ENCODE measurements at places on chromosomes 13 and 19. TPM values are rescaled to one million over a fixed set of nuclear protein-coding genes. Genes with fewer than 3 reads are reported as not detected.

- no peak for DNase-seq
- H3K27ac ChIP-seq = peak overlapping the region; percentile 97
- H3K36me3 ChIP-seq = no peaks in the 10 kb centered on the region
Measured at GRCh38 chr13:60164234-60164889, 634 bp upstream of the DIAPH3 start.

DNA sequence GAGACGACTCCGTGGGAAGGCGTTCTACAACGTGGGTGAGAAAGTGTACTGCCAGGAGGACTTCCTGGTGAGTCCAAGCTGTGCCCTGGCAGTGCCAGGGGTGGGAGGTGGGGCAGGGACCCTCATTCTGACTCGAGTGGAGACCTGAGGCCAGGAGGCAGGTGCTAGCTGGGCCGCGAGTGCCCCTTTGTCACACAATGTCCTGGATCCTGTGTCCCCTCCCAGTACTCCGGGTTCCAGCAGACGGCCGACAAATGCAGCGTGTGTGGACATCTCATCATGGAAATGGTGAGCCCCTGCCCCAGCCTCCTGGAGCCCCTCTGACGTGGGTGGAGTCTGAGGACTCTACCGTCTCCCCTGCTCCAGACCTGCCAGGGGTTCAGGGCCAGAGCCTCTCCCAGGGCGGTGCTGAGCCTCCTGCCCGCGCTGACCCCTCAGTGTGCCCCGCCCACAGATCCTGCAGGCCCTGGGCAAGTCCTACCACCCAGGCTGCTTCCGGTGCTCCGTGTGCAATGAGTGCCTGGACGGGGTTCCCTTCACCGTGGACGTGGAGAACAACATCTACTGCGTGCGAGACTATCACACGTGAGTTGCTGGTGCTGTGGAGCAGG lies 11.6 kb downstream of the WTIP start:
- H3K36me3 ChIP-seq = peaks cover 75% of the 10 kb centered on the region
- DNase-seq = no peak
- no peak overlapping the region for H3K4me3 ChIP-seq
- H3K27me3 ChIP-seq = no peaks in the 10 kb centered on the region

GRCh38 chr19:30878495-30878894 lies 470.7 kb downstream of the TSHZ3 start:
- no peak overlapping the region for H3K4me3 ChIP-seq
- no peaks in the 10 kb centered on the region for H3K36me3 ChIP-seq
- no peak overlapping the region for H3K27ac ChIP-seq

- no peak overlapping the region for H3K4me3 ChIP-seq
- H3K27ac ChIP-seq = no peak overlapping the region
- no peaks in the 10 kb centered on the region for H3K4me1 ChIP-seq
- H3K36me3 ChIP-seq = no peaks in the 10 kb centered on the region
- DNase-seq = no peak
Measured at GRCh38 chr19:33919291-33919690, 122.6 kb downstream of the KCTD15 start.

GRCh38 chr19:51120160-51120559 lies 4.5 kb upstream of the SIGLEC9 start:
- no peaks in the 10 kb centered on the region for H3K4me1 ChIP-seq
- H3K4me3 ChIP-seq = no peak overlapping the region
- no peaks in the 10 kb centered on the region for H3K36me3 ChIP-seq
- no peak for DNase-seq
- no peak overlapping the region for H3K27ac ChIP-seq
- peaks cover 61% of the 10 kb centered on the region for H3K27me3 ChIP-seq

DNA sequence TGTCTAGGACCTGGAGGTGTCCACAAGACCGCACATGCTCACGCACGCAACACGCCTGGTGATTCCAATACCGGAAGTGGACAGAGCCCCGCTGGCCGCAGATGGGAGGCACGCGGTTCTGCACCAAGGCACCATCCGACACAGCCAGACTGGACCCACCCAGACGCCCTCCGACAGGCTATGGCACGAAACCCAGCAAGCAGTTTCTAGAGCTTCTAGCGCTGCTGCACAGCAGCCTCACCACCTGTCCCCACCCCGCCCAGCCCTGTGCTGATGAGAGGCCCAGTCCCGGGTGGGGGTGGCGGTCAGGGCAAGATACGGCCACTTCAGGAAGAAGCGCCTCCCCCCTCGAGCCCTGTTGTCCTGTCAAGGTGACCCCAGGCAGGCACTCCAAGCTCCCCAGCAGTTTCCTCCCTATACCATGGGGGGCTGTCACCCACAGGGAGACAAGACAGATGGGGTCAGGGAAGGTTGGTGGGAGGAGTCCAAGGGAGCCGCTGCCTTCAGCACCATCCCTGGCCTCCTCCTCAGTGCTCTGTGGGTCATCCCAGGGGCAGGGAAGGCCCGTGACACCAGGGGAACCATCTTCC lies 11.3 kb downstream of the LSM4 start:
- H3K36me3 ChIP-seq = peaks cover 48% of the 10 kb centered on the region
- no peaks in the 10 kb centered on the region for H3K27me3 ChIP-seq
- no peak overlapping the region for H3K27ac ChIP-seq
- H3K4me1 ChIP-seq = peaks cover 15% of the 10 kb centered on the region
- H3K4me3 ChIP-seq = no peak overlapping the region

DNA sequence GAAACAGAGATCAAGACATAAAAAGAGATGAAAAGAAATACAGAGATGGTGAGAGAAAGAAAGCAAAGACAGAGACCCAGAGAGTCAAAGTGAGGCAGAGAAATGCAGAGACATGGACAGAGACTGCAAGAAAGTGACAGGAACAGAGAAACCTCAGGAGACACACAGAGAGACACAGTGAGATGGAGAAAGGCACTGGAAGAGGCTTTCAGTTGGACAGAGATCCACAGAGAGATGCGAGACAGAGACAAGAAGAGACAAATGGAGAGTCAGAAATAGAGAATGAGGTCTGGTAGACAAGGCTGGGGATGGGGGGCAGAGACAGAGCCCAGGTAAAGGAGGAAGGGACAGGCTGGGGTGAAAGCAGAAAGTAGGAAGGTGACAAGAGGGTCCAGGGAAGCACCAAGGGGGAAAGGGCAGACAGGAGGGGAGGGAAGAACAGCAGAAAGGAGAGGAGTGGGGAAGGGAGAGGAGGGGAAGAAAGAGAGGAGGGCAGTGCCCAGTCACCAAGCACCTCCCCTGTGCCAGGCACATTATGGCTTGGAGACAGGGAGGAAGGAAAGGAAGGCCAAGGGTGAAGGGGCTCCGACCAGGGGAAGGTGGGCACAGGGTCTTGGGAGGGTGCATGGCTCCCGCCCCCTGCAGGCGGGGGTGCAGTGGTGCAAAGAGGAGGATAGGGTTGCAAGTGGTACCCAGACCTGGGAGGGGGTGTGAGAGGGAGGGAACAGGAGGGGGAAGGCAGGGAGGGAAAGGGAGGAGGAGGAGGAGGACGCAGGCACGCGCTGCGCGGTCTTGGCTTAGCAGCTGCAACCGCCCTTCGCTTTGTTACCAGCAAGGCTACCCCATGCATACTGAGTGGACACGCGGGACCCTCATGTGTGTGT lies 38.4 kb downstream of the DEDD2 start:
- peaks cover 91% of the 10 kb centered on the region for H3K27me3 ChIP-seq
- H3K4me1 ChIP-seq = peaks cover 16% of the 10 kb centered on the region
- no peak overlapping the region for H3K4me3 ChIP-seq
- H3K27ac ChIP-seq = no peak overlapping the region
- no peaks in the 10 kb centered on the region for H3K36me3 ChIP-seq

DNA sequence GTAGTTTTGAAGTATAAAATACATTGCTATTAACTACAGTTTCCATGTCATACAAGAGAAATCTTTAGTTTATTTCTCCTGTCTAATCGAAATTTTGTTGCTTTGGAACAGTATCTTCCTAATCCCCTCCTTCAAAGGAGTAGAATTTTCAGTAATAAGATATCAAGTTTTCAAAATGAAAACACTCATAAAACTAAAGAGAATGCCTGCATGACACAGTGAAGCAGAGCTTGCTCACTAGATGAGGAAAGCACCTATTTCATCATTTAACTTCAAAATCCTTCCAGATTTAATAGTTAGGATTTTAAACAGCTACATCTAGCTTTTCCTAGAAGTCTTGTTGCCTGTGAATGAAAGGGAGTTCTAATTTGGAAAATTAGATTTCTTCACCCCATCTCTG lies 80.8 kb downstream of the TNFSF11 start:
- H3K4me3 ChIP-seq = no peak overlapping the region
- no peaks in the 10 kb centered on the region for H3K36me3 ChIP-seq
- H3K27ac ChIP-seq = no peak overlapping the region
- DNase-seq = no peak

DNA sequence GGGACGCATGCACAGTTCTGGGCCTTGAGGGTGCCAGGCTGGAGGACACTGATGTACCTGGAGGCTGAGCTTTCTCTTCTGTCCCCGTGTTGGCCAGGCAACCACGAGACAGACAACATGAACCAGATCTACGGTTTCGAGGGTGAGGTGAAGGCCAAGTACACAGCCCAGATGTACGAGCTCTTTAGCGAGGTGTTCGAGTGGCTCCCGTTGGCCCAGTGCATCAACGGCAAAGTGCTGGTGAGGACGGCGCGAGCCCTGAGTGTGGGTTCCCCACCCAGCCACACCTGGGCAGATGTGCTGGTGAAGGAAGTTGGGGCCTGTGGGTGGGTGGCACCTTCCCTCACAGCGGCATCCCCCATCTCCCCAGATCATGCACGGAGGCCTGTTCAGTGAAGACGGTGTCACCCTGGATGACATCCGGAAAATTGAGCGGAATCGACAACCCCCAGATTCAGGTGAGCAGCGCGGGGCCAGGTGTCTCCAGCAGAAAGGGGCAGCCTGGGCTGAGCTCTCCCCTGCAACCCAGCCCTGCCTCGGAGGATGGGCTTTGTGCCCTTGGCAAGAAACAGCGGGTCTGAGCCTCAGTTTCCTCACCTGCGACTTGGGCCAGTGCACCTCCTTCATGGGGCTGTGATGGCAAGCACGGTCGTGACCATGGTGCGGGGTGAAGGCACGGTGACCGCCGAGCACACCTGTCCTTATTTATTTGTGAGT lies 26.2 kb downstream of the CCDC8 start:
- no peak overlapping the region for H3K27ac ChIP-seq
- no peaks in the 10 kb centered on the region for H3K27me3 ChIP-seq
- H3K36me3 ChIP-seq = peaks cover 82% of the 10 kb centered on the region

DNA sequence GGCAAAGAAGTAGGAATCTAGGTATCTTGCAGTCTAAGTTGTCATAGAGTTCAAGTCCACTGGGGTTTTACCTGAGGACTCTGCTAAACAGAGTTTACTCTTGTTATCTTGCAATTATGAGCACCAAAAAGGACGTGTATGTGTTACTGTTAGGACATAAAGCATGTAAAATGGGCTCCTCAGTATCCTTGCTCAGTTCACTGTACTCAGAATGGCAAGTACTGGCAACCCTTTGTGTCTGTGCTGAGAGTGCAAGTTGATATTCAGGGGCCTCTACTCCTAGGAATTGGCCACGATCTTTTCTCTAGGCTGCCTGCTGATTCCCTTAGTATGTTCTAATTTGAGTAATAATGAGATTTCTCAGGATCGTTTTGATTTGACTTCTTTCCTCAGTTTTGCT lies 13.3 kb downstream of the TDRD3 start:
- H3K27ac ChIP-seq = no peak overlapping the region
- DNase-seq = no peak
- no peak overlapping the region for H3K4me3 ChIP-seq
- H3K27me3 ChIP-seq = no peaks in the 10 kb centered on the region
- H3K4me1 ChIP-seq = peaks cover 50% of the 10 kb centered on the region
- H3K36me3 ChIP-seq = no peaks in the 10 kb centered on the region

DNA sequence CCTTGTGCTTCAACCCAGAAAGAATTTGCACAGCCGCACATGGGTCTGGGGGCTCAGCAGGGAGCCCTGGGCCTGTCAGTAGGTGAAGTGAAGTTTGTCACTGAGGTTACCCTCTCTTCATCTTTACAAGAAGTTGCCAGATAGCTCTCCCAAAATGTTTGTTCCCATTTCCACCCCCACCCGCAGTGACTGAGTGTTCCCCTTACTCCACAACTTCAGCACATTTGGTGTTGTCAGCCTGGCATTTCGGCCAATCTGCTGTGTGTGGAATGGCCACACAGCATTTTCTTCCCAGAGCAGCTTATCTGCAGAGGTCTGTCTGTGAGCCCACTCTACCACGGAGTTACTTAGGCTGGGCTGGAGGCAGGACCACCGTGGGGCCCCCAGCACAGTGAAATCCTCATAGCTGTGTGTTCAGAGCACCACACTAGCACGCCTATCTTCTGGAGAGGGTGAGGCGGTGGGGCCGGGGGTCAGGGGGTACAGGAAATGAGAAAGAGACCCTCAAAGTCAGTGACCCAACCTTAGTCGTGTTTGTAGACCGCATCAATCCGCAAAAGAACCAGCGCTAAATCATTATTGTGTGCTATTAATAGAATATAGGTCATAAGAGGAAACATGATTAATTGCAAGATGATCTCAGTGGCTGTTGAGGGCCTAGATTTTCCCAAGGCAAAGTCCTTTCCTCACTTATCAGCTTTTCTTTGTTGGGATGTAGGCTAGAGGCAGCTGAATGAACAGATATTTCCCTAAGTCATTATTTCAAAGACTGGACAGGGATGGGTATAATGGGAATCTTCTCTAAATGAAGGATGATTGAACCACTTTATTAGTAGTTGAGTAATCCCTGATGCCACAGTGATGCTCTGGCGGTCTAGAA lies 116.0 kb downstream of the SIPA1L3 start:
- H3K36me3 ChIP-seq = no peaks in the 10 kb centered on the region
- H3K27me3 ChIP-seq = no peaks in the 10 kb centered on the region
- peaks cover 13% of the 10 kb centered on the region for H3K4me1 ChIP-seq
- no peak for DNase-seq
- H3K4me3 ChIP-seq = no peak overlapping the region

DNA sequence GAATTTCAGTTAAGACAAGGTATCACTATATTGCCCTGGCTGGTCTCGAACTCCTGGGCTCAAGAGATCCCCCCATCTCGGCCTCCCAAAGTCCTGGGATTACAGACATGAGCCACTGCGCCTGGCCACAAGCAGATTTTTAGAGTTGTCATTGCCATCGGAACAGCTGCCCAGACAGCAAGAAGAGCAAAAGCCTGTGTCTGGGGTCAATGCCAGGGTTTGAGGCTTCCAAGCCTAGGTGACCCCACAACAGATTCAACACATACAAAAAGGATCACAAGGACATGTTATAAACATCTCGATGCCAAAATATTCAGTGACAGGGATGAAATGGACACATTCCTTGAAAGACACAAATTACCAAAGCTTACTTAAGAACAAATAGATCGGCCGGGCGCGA lies 40.1 kb upstream of the KLF2 start:
- H3K4me3 ChIP-seq = peak overlapping the region; percentile 56
- H3K27me3 ChIP-seq = no peaks in the 10 kb centered on the region
- no peaks in the 10 kb centered on the region for H3K36me3 ChIP-seq
- H3K4me1 ChIP-seq = peaks cover 63% of the 10 kb centered on the region
- DNase-seq = no peak

GRCh38 chr13:22053053-22053452 lies 382.2 kb downstream of the FGF9 start:
- no peak overlapping the region for H3K4me3 ChIP-seq
- no peaks in the 10 kb centered on the region for H3K36me3 ChIP-seq
- DNase-seq = no peak
- H3K27ac ChIP-seq = no peak overlapping the region

GRCh38 chr19:41299755-41300089 lies 10.2 kb upstream of the CCDC97 start:
- no peaks in the 10 kb centered on the region for H3K27me3 ChIP-seq
- peak overlapping the region; percentile 86 for H3K27ac ChIP-seq
- H3K4me3 ChIP-seq = no peak overlapping the region
- peak; percentile 75 for DNase-seq
- H3K36me3 ChIP-seq = peaks cover 68% of the 10 kb centered on the region

TSSK6 gene
- total RNA-seq = 0.77 TPM

ZNF431 gene
- 12.4 TPM for total RNA-seq

MISP3 gene
- 8.1 TPM for total RNA-seq

SIAH3 gene
- total RNA-seq = not detected

PRSS57 gene
- not detected for total RNA-seq

ZNF132 gene
- 5.7 TPM for total RNA-seq

TSC22D1 gene
- total RNA-seq = 158 TPM

PSG4 gene
- not detected for total RNA-seq

DOCK9 gene
- total RNA-seq = 36.8 TPM

SIGLECL1 gene
- not detected for total RNA-seq

F10 gene
- total RNA-seq = 3.5 TPM

TUBA3C gene
- not detected for total RNA-seq
